ENCODE measurements at places on chromosomes 11 and 22.

GRCh38 chr11:64753380-64754123 lies 6.2 kb downstream of the PYGM start:
- DNase-seq = no peak

GRCh38 chr11:94472916-94473799 lies 20.5 kb downstream of the MRE11 start:
- no peak for DNase-seq

DNA sequence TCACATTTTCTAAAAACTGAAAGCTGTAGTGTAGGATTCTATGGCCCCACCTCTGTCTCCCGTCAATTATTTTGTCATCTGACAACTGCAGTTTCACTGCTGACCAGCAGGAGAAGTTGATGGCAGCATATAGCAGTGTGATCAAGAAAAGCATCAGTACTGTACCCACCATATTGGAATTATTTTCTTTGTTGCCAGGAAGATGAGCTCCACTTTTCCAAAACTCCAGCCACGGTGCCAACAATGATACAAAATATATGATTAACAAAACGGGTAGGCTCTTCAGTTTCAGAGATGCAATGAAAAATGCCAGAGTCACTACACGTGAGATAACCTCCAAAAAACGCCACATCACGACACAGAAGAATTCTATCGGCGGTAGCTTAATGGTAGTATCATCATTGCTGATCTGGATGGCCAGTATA lies 41.3 kb downstream of the XKR3 start:
- no peak for DNase-seq

DNA sequence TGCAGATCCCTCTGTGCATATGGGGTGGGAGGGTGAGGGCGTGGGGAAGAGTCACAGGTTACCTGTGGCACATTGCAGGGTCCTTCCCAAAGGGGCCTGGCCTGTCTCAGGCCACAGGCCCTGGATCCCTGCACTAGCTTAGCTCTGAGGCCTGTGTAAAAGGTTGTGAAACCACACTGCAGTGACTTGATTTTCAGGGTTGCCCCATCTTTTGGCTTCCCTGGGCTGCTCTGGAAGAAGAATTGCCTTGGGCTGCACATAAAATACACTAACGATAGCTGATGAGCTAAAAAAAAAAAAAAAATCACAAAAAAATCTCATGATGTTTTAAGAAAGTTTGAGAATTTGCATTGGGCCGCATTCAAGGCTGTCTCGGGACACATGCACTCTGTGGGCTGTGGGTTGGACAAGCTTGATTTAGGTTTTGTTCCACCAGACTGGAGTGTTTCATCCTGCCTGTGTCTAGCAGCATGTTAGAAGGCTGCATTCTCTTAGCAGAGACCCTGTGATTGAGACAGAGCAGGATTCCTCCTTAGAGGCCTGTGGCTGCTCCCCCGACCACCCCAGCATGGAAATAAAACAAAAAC lies 35.9 kb upstream of the TREH start:
- peak; percentile 12 for DNase-seq

DNA sequence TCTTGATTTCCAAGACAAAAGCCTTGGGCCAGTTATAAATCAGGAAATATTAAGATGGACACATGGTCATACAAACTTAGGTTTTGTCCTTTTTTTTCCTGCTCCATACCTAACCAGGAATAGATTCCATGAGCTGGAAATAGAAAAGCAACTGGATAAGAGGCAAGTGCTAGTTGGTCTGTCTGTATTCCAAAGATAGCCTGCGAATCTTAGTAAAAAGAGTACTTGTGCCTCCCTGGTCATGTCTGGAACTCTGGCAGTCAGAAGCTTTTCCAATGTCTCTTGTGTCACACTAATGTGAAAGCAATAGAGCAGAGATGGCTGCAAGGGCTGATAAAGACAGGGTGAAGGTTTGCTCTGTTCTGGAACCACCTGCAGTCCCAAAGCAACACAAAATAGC lies 590.2 kb upstream of the ANO5 start:
- DNase-seq = no peak

GRCh38 chr11:76543006-76543703 lies 98.3 kb downstream of the EMSY start:
- no peak for DNase-seq

DNA sequence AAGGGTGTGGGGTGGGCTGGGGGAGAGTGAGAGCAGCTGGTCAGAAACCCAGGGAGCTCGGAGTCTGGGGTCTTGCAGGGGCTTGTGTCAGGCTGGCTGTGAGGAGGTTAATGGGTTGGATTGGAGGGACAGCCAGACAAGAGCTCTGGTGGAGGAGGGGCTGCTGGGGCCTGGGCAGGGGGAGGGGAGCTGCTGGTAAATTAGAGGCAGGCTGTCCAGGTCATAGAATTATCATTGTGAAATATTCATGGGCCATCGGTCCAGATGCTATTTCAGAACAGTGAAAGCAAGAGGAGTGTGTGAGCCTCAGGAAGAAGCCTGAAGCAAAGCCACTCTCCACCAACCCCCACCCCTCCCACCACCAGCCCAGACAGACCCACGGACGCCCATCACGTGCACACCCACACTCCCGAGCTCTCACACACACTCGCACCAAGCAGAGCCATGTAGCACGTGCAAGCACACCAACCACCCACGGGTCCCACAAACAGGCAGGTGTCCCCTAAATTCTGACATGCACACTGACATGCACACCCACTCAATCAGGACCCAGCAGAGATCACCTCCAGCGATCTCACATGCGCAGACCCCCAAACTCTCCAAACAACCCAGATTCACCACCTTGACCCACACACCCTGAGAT lies 18.8 kb downstream of the RTN4RL2 start:
- no peak for DNase-seq

DNA sequence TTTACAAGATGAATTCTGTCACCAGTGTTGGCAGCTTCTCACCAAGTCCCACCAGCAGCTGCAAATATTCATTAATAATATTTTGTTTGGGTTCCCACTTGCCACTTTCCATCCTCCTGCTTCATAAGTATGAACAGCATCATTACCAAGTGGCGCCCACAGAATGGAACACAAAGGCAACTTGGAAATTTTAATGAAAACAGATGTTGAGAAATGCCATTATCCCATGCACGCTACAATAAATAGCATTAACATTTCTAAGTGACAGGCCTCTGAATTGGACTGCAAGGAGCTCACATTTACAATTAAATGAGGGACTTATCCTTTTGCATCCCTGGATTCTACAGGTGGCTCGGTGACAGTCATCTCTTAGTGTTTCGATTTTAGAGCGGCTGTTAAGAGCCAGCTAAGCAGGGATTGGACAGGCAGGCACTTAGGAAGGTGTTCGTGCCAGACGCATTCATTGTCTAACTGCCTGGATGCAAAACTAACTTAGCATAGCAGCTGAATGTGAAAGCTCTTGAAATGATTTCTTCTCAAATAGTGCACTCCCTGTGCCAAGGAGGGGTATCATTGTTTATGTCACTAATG lies 170.3 kb downstream of the KIRREL3 start:
- no peak for DNase-seq

- no peak for DNase-seq
Observed at GRCh38 chr11:35780951-35781860, 118.6 kb downstream of the TRIM44 start.

GRCh38 chr11:35803115-35803514 lies 140.5 kb downstream of the TRIM44 start:
- DNase-seq = no peak

DNA sequence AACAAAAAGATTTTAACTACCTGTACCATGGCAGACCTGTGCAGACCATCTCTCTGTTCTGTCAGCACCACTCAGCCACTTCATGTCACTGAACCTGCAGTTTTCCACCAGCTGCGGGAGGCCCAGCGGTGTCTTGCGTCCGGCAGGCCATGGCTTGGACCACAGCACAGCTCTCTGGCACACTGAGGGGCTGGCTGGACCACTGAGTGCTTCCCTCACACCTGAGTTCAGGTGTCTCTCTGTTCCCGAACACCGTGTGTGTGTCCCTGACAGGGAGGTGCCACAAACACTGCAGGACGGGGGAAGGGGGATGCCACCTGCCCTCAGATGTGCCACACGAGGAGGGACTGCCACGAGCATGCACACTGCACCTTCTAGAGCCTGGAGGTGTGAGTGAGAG lies 17.7 kb downstream of the MOV10L1 start:
- no peak for DNase-seq

- peak; percentile 52 for DNase-seq
Observed at GRCh38 chr11:7586376-7586775, 72.6 kb downstream of the PPFIBP2 start.

DNA sequence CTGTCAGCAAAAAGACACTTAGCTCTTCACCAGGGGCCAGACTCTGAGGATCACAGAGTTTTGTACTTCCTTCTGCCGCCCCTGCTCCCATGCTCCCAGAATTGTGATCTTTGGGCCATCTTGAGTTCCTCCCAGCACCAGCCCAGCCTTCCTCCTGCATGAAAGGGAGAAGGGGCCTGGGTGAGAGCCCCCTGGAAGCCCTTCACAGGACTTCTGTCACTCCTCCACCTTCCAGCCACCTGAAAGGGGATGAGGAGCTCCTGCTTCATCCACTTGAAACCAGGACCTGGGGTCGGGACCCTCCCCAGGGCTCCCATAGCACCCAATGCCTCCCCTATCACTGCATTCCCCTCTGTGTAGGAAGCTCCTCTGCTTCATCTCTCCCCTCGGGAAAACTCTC lies 174.2 kb downstream of the BUD13 start:
- no peak for DNase-seq

DNA sequence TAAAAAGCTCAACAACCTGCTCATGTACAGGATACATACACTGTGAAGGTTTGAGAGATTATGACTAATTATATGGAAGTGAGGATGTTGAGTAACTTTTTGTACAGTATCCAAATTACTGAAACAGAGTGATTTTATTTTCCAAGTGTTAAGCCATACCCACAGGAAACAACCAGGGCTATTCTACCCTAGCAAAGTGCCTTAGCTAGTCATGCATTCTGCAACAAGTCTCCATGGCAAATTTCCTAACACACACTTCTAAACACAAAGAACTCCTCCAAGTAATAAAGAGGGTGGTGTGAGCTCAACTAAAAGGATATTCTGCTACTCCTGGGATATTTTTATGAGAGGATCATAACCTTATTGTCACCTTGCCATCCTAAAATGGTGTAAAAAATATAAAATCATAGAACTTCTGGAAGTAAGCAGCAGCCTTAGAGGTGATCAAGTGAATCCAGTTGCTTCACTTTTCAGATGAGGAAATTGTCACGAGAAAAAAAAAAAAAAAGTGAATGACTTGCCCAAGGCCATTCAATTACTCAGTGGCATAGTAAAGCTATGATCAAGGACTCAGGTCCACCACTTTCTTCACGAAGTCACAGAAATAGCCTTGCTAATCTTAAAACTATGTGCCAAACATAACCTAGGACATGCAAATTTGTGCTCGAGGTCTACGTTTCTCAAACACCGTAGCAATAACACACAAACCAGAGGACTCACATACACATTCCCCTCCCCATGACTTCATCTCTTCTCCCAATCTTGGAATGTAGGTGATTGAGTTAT lies 4.2 kb downstream of the LGR4 start:
- no peak for DNase-seq

GRCh38 chr11:10450462-10451425 lies 4.3 kb upstream of the AMPD3 start:
- peak; percentile 40 for DNase-seq

GRCh38 chr11:131404010-131404409 lies 33.6 kb downstream of the NTM start:
- DNase-seq = no peak

DNA sequence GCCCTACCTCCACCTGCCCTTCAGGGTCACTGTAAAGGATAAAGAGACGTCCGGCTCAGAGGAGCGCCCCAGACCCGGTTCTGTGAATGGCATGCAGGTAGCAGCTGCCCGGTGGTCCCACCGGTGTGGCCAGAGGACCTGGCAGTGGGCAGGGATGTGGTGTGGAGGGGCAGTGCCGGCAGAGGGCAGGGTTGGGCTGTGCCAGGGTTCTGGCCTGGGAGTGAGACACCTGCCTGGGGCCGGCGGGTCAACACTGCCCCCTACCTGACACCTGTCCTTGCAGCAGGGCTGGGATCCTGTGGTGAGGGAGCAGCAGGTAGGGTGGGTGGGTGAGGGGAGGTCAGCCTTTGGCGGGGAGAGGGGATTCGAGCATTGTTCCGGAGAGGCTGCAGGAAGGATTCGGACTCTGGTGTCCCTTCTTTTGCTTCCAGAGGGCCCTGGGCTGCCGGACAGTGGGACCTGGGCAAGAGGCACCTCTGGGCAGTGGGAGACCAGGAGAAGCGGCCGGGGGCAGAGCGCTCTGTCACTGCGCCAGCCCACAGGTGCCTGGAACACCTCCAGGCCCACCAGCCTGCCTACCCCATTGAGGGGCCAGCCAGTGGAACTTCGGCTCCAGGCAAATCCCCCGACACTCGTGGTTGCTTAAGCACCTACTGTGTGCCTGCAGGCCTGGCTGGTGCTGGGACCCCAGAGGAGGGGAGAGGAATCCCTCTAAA lies 1.6 kb upstream of the PHLDA2 start:
- DNase-seq = no peak

GRCh38 chr11:72036687-72037086 lies 38.0 kb downstream of the IL18BP start:
- DNase-seq = no peak

DNA sequence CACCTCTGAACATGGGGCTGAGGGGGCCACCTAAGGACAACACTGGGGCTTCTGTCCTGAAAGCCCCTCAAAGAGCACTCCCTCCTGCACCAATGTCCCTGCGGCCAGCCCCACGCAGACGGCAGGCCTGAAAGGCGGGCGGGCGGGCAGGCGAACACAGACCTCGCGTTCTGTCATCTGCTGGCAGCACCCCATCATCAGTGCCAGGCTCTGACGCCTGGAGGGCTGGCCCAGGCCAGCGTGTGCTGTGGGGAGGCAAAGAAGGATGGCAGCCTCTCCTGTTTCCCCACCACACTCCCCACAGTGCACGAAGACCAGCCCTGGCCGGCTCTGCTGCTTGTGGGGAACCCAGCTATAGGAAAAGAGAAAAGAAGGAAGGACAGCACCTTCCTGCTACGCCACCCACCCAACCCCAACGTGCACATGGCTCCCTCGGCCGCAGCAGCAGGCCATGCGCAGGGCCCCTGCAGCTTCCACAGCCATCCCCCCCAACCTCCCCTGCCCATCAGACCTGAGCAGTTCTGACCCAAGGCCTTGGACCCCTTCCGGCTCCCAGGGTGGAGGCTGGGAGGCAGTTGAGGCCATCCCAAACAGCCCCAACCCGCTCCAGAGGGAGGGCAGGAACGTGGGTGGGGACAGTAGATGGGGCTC lies 3.5 kb downstream of the SBF1 start:
- no peak for DNase-seq

Measured in lung (tissue), 17 donors.